PC-3 (cell line): ENCODE measurements at places on chromosomes 2 and 18. TPM values are rescaled to one million over a fixed set of nuclear protein-coding genes. Genes with fewer than 3 reads are reported as not detected.

- no peak overlapping the region for H3K4me3 ChIP-seq
- peaks cover 11% of the 10 kb centered on the region for H3K4me1 ChIP-seq
- H3K27ac ChIP-seq: no peak overlapping the region
- no peak for DNase-seq
- H3K36me3 ChIP-seq: no peaks in the 10 kb centered on the region
- no peaks in the 10 kb centered on the region; the same call in 1 of the 2 replicates for H3K27me3 ChIP-seq
These were observed 67.3 kb downstream of the NTSR2 start for GRCh38 chr2:11602563-11603204.

Gene OR6B2
- total RNA-seq: not detected in 2 replicates

DNA sequence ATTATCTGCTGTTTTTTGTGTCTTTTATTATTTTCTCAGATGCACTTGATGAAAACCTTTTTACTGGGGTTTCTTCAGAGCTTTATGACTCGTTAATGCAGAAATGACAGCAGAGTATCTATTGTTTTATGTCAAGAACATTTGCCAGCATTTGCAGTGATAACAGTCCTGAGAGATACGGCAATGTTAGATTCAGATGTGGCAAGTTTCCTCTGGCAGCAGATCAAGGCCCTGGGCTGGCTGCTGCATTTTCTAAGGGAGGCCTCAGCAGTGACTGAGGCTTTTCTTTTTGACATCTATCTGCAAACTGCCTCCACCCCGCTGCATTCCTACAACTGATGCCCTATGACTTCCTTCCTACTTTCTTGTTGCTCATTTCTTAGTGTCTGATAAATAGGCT lies 40.2 kb downstream of the EFEMP1 start:
- H3K4me1 ChIP-seq: peaks cover 37% of the 10 kb centered on the region
- no peak overlapping the region for H3K27ac ChIP-seq
- no peak overlapping the region for H3K4me3 ChIP-seq

DNA sequence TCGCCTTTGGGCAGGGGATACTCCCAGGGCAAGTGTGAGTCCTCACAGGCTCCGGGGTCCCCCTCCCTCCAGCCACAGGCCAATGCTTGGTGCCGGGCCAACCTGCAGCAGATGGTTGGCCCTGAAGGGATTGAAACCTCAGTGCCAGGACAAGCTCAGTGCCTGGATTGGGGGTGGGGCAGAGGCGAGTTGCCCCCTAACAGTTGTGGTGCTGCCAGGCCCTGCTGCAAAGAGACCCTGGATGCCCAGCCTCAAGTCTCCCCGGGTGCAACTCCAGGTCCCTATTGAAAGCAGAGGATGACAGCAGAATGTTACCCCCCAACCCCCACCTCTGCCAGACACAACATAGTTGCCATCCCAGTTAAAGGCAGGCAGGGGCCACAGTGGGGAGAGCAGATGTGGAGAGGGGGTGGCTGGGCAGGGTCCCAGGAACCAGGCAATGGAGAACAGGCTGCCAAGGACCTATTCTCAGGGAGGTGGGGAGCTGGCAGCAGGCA lies 9.5 kb upstream of the RNF103 start:
- peak overlapping the region; percentile 57 for H3K27ac ChIP-seq
- H3K36me3 ChIP-seq: no peaks in the 10 kb centered on the region
- H3K4me1 ChIP-seq: peaks cover 21% of the 10 kb centered on the region
- no peaks in the 10 kb centered on the region for H3K27me3 ChIP-seq

- H3K27me3 ChIP-seq: no peaks in the 10 kb centered on the region
- DNase-seq: no peak
- H3K36me3 ChIP-seq: no peaks in the 10 kb centered on the region
- H3K4me1 ChIP-seq: peaks cover 45% of the 10 kb centered on the region
- H3K27ac ChIP-seq: no peak overlapping the region
These were observed 288.1 kb downstream of the TMX3 start for GRCh38 chr18:68426731-68427315.

DNA sequence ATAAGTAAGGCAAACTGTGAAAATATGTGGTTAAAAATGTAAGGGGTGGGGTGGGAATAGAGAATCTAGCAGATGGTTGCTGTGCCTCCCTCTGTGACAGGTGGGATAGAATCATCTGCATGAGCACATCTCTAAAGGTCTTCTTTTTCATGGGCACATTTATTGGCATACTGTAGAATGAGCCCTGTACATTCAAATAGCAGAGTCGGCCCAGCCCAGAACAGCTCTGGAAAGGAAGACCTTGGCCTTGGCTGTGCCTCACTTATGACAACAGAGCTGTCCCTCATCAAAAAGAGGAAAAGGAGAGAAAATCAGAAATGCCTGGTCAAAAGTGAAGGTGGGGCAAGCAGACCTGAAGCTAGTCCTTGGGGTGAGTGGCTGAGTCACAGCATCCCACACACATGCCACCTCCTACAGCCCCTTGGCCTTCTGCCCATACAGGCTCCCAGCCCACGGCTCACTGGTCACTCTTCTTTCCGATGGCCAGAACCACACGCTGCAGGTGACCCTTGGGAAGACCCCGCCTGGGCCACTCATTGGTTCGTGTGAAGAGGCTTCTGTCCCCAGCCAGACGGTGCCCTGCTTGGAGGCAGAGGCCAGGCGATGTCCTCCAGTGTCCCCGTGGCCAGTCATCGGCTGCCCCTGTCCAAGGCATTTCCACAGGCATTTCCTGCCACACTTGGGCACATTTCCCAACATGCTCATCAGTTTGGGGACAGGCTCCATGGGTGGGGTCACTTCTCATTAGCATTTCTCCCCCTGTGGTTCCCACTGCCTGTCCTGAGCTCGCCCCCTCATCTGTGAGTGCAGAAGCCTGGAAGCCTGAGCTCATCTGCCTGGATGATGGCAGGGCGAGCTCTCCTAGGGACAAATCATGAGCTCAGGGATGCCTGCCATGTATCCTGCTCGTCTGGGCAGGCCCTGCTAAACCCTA lies 113.6 kb downstream of the MCFD2 start:
- no peaks in the 10 kb centered on the region for H3K27me3 ChIP-seq
- H3K4me1 ChIP-seq: peaks cover 56% of the 10 kb centered on the region
- no peak overlapping the region for H3K4me3 ChIP-seq
- no peak overlapping the region for H3K27ac ChIP-seq
- no peaks in the 10 kb centered on the region for H3K36me3 ChIP-seq
- peak; percentile 33 for DNase-seq

- no peaks in the 10 kb centered on the region for H3K27me3 ChIP-seq
- DNase-seq: peak; percentile 88
- peaks cover 34% of the 10 kb centered on the region for H3K4me1 ChIP-seq
- H3K27ac ChIP-seq: peak overlapping the region; percentile 86
These were observed 4.7 kb upstream of the DNAJB2 start for GRCh38 chr2:219274361-219274921.

- no peak for DNase-seq
- H3K36me3 ChIP-seq: no peaks in the 10 kb centered on the region
- H3K27me3 ChIP-seq: no peaks in the 10 kb centered on the region
- no peak overlapping the region for H3K4me3 ChIP-seq
- H3K4me1 ChIP-seq: no peaks in the 10 kb centered on the region
These were observed 15.9 kb downstream of the CAPN10 start for GRCh38 chr2:240602266-240603050.

GRCh38 chr2:148935791-148936190 lies 60.8 kb downstream of the KIF5C start:
- no peak overlapping the region for H3K27ac ChIP-seq
- H3K4me1 ChIP-seq: no peaks in the 10 kb centered on the region
- no peak for DNase-seq
- no peak overlapping the region for H3K4me3 ChIP-seq
- H3K27me3 ChIP-seq: no peaks in the 10 kb centered on the region
